Activated effector memory CD4-positive, alpha-beta T cell treated with Interleukin-2 at 50 U/mL for 16 hours (primary cell): ENCODE measurements at places on chromosomes 12 and 14.

GRCh38 chr14:73207615-73208014 is 29.7 kb upstream of the PAPLN start:
- DNase-seq: no peak

GRCh38 chr14:96001866-96002497 is 37.2 kb upstream of the C14orf132 start:
- no peak for DNase-seq

GRCh38 chr12:713281-713875 is 39.0 kb upstream of the WNK1 start:
- DNase-seq: no peak

DNA sequence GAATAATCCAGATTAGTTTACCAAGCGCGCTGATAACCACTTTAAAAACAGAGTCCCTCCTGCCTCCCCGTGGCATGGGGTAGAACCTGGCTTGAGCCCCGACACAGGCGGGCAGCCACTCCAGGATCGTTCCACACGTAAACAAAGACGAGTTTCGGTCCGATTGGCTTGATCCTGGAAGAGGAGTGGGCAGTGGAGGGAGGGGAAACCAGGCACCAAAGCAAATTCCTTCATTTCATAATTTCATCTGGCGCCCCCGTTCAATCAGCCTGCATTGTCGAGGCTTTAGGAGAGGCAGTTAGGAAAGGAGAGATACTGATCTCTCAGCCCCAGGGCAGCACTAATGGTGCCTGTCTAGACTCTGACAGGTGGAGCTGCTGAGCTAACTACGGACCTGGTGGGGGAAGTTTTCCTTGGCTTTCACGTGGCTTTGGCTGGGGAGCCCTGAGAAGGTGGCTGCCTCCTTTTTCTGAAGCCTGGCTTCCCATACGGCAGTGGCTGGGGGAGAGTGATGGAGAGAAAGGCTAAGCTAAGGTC is 751 bp upstream of the GPRC5A start:
- no peak for DNase-seq

DNA sequence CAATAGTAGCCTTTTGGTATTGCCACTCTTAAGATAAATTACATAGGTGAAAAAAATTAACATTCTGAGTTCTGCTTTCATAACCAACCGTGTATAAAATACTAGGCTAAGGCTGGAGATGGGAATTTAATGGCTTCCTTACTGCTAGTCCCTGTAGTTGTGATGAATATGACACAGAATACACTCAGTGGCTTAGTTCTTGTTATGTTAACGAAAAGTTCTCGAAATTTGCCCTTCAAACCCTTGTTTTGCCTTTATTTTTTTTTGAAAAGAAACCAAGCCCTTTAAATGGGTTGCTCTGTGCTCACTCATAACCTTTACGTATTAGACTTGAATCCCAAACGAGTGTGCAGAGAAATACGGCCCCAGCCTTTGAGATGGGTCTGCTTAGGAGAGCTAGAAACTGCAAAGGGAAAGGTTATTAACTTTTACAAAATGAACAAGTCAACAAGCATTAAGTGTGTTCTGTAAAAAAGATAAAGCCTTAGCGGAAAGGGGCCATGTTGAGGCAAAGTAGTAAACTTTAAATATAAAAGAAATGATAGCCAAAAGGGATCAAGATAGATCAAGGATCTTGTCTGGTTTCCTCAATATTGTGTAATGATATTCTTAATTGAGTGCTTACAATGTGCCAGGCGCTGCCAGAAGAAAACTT is 1.7 kb downstream of the NUDT4 start:
- no peak for DNase-seq

DNA sequence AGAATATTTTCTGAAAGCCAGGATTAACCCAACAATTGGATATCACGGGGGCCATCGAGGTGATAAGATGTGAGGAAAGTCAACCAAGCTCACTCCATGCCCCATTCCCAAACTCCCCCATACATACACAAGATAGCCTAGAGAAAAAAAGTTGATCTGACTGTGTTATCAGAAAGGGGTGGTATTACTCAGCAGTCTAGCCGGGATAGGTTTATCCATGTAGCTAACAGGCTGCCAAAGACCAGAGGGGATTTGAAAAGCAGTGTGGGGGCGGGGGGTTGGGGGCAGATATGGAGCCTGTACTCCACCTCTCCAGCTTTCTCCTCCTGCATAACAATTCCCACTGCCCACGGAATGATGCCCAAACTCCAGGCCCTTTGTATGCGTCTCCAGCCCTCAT is 13.2 kb upstream of the MAP1LC3B2 start:
- no peak for DNase-seq

GRCh38 chr12:95643256-95643655 is 92.0 kb upstream of the USP44 start:
- DNase-seq: no peak

GRCh38 chr14:39368261-39368959 is 63.8 kb downstream of the FBXO33 start:
- no peak for DNase-seq

DNA sequence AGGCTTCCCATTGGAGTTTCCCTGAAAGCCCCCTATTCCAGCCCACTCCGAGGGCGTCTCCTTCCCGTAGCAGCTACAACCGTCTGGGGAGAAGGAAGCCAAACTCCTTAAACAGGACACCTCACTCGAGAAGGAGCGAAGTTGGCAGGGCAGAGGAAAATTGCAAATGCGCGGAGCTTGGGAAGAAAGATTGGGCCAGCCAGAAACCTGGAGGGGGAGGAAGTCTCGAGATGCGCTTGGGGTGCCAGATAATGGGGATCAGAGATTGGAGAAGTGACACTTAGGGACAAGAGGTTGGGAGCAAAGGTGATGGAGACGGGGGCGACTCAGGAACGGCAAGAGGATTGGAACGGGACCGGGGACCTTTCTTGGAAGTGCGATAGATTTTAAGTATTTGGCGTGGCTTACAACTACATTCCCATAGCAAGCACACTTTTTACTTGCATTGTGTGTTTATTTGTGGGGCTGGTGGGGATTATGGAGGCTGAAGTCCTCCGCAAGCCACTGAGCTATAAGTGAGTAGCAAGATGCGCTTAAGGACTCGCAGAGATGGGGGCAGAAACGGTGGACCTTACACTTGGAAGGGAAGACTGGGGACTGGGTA is 926 bp downstream of the HRK start:
- DNase-seq: no peak

DNA sequence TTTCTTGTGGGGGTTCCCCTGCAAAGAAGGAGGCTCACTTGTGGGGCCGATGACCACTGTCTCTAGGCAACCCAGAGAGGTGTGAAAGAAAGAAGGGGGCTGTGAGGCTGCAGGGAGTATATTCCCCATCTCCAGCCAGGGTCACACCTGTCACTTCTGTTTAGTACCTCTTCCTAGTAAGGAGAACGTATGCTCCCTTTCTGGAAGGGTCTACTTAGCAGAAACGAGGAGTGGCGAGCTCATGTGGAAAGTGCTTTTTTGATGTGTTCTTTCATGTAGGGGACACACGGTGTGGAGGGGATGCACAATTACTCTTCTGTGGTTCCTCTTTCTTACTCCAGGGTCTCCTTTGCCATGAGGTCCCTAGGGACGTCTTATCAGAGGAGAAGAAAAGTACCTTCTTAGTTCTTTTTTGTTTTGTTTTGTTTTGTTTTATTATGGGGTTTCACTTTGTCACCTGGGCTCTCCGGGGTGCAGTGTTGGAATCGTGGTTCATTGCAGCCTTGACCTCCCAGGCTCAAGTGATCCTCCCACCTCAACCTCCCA is 58.3 kb downstream of the PRKCH start:
- no peak for DNase-seq

GRCh38 chr14:68506645-68507419 is 286.0 kb downstream of the ZFP36L1 start:
- peak; percentile 25 for DNase-seq

DNA sequence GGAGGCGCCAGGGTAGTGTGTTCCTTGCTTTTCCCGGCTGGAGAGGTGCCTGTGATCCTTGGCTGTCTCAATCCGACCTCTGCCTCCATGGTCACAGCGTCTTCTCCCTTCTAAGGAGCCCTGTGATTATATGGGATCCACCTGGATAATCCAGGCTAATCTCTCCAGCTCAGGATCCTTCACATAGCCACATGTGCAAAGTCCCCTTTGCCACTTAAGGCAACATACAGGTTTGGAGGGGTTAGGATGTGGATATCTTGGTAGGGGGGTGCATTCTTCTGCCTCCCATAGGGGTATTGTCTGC is 1.2 kb upstream of the HVCN1 start:
- no peak for DNase-seq

DNA sequence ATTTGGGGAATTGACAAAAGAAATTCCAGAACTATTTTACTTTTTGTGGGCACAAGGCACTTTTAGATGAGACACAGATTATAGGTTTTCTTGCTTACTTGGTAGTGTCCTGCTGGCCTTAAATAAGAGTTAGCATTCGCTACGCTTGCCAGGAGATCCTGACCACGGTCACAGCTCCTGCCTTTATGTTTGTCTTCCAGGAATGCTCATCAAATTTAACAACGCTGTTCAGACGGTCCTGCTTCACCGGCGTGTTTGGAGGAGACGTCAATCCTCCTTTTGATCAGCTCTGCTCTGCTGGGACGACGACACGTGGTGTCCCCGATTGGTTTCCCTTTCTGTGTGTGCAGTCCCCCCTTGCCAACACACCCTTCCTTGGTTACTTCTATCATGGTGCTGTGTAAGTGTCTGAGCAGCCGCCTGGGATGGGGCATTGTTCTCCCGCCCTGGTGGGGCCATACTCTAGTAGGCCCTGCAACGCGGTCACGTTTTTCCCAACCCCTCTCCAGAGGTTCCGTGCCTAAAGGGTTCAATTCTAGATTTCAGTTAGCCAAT is 15.8 kb downstream of the TCTN2 start:
- no peak for DNase-seq

DNA sequence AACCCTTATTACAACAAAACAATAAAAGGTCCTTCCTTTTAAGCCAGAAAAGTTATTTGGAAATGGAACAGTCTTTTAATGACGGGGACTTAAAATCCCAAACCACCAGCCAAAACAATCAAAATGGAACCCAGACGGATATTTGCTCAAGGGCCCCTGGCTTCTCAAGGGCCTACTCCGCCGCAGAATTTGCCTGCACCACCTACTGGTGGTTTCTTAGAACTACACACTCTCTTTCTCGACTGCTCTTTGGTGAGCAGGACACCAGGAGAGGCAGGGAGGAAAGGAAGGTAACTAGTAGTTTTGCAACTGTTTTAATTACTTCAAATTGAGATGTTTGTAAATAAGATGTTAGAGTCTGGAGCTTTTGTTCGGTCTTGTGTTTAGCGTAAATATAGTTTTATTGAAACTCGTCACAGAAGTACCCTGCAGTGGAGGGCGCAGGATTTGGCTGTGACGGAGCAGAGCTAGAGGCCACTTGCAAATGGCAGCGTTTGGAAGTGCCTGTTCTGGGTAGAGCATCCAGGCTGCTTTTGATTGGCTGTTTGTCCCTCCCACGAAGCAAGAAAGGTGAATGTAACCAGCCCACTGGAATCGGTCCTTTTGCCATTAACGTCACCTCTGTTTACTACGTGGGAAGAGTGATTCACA is 238.5 kb downstream of the CACNA1C start:
- DNase-seq: no peak

DNA sequence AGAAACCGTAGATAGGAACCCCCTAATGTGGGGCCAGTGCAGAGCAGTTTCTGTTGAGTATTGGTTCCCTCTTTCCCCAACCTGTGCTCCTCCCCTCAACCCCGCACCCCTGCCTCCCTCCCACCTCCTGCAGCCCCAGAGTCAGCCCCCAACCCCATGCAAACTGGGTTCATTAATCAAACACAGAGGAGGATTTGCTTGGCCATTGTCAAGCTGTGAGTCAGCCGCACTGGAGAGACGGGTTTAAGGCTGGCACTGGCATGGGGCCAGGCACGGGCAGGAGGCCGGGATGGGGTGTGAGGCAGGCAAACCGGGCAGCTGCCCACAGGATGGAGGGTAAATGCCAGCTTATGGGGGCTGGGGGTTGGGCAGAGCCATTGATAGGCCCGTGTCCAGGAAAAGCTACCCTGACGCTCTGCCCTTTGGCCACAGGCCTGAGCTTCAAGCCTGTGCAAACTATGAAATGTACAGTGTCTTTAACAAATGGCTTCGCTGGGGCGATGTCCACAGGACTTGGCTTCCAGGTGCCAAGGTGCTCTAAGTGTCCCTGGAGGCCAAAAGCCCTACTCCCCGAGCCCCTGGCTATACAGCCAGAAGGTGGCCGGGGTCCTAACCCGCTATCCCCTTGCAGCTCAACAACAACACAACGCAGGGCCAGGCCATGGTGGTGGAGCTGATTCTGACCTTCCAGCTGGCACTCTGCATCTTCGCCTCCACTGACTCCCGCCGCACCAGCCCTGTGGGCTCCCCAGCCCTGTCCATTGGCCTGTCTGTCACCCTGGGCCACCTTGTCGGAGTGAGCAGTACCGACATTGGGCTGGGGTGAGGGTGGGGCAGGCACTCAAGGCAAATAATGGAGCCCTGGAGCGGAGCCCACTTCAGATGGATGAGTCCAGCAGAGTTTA is 1.4 kb downstream of the AQP5 start:
- no peak for DNase-seq

GRCh38 chr14:56026506-56026905 is 91.7 kb upstream of the PELI2 start:
- no peak for DNase-seq

GRCh38 chr12:120429368-120429767 is 8.5 kb upstream of the COX6A1 start:
- DNase-seq: no peak

- DNase-seq: no peak
Observed at GRCh38 chr12:52659395-52659794, 7.4 kb upstream of the KRT2 start.

DNA sequence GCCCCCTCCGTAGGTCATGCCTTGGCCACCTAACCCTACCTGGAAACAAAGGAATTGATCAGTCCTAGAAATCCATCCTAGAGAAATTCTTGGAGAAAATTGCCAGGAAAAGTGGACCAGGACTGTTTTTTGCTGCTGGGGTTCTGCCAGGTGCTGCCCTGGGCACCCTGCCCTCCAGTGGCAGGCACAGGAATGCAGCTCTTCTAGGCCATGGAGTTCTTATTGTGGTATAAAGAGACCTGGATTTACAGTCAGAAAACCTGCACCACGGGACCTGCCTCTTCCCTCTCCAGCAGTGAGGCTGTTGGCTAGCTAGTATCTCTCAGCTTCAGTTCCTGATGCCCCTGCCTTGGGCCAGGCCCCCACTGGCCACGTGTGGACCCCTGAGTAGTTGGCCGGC is 59.7 kb downstream of the SLC24A4 start:
- no peak for DNase-seq

DNA sequence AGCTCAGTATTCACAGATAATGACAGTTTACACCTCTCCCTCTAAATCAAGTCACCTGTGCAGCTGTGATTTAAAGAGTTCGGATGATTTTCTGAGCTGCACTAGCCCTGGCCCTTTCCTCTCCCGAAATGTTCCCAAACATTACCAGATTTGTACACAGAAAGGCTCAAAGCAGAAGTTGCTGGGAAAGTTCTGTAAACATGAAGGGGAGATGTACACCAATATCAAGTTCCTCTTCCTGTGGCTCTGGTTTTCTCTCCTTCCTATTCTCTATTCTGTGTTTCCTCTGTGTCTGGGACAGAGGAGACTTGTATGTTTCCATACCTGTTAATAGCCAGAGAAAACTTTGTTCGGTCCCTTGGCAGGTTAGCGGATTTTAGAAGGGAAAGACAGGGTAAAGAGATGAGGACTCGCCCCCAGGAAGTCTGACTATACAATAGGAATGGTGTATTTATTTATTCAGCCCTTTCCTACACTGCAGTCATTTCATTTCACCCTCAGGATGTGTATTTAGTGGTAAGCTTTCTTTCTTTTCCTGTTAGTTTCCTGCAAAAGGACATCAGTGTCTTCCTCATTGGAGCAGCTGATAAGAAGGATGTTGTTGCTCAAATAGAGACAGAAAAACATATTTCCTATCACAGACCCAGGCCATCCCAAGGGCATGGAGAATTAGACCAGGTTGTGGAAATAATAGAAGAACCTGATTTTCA is 7.6 kb upstream of the NUMB start:
- DNase-seq: no peak
